ENCODE measurements at places on chromosomes 5 and 9.

GRCh38 chr9:11632691-11633090 is 1019.9 kb upstream of the PTPRD start:
- no peak for DNase-seq

DNA sequence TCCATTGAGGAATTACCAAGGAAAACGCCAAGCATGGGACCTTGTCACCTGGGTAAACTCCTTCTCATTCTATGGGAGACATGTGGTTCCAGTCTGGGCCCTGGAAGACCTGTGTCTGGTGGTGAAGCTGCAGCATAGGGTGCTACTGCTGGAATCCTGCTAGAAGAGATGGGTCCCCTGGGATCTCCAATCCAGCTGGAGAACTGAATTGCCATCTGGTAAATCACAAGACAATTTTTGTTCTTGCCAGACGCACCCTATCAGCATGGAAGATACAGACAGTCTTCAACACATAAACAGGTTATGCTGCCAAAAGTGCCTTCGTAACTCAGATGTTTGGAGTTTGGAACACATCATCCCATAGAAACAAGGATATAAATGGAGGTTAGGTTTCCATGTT is 424.0 kb upstream of the BRINP1 start:
- no peak for DNase-seq

DNA sequence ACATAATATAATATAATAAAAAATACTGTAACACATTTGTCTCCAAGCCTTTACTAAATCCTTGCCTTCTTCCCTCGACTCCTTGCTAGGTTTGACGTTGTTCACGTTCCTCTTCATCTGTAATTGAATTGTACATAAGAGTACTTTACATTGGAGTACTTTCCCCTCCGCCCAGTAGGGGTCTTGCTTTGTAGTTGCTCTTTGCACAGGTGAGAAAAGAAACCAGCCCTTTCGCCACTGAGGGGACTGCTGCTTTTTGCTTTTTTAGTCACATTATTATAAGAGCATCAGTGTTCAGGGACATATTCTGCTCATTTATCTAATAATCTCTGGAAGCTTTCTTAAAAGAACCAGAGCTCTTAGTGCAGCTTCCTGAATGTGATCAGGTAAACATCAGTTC is 115.0 kb downstream of the CETN3 start:
- DNase-seq, result no peak

DNA sequence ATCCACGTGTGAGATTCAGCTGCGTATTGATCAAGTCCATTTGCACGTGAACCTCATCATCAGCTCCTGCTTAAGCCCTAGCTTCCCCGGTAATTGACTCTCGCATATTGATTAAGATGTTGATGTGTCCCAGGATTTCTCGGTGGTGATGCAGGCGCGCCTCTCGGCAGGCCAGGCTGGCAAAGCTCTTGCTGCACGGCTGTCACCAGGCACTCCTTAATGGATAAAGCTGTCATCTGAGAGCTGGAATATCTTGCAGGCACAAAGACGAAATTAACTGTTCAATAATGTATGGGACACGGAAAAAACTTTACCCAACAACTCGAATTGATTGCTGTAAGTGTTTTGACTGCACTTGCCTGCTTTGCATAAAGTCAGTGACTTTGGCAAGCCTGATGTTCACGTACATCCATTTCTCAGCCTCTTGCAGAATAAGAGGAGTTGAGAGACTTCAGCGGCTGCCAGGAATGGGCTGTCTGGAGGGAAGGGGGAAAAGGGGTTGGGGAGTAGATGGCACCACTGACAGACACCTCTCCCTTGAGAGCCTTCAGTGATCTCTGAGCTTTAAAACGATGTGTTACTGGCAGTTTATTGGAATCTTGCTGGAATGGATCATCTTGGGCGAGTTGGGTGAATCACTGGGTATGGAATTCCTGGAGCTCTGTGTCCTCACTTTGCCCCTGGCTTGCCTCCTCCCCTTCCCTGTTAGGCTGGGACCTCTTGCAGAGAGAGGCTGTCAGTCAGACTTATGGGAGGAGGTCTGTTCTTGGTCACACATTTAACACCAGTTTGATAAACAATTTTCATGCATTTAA is 650.3 kb downstream of the CCDC171 start:
- no peak for DNase-seq

GRCh38 chr9:137619240-137620047 is 639 bp downstream of the EHMT1 start:
- no peak for DNase-seq

- DNase-seq, result no peak
These were observed 85.4 kb upstream of the NR4A3 start for GRCh38 chr9:99736291-99736690.

- DNase-seq, result no peak
These were observed 89.8 kb downstream of the SLC1A3 start for GRCh38 chr5:36696059-36696673.

DNA sequence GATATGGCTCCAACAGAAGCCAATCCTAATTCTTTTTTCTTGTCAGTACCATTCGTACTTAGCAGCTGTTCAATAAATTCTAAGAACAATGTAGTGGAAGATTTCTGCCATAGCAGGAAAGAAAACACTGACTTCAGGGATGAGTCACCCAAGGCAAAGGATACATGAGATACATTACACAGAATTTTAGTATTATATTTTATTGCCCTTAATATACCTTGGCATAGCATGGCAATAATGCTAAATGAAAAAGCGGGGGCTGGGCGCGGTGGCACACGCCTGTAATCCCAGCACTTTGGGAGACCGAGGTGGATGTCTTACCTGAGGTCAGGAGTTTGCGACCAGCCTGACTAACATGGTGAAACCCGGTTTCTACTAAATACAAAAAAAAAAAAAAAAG is 619.1 kb upstream of the DAB2 start:
- no peak for DNase-seq

DNA sequence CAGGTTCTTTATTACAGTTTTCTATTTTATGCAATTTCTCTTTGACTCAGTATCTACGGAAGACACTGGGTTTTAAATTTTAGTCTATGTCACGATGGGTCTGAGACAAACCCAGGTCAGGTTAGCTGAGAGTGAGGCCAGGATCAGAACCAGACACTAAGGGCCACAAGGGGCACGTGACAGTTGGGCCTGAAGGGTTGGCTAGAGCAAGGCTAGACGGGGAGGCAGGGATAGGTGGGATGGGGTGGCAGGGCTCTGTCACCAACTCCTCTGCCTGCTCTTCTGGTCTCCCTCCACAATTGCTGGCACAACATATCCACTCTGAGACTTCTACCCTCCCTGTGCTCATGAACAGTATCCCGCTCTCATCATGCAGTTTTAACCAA is 76.4 kb downstream of the MED27 start:
- DNase-seq, result no peak

DNA sequence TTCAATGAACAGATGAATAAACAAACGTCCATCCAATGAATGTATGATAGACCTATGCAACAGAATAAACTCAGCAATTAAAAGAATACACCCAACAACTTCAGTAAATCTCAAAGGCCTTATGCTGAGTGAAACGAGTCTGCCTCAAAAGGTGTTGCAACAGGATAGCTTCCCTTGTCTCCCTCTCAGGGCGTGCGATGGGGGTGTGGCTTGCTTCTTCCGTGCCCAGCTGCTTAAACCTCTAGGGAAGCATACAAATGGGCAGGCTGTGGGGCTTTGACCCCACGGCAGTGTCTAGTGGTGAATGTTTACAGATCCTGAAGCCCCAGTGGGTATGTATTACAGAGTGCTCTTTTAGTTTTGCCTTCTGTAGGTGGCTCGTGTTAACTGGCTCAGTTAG is 87.0 kb upstream of the CCL21 start:
- no peak for DNase-seq

DNA sequence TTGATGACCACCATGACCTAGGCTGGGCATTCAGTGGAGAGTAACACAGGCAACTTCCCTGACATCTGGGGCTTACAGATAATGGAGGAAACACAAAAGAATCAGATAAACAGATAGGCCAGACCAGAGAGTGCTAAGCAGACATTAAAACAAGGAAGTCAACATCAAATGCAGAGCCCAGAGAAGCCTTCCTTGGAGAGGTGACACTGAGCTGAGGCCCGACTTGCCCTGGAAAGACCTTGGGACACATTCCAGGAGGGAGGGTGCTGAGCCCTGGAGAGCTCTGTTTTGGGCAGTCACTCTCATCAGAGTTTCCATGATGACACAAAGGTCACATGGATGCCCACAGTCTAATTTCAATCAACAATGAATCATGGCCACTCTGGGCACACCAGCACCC is 31.9 kb upstream of the C5orf58 start:
- no peak for DNase-seq

DNA sequence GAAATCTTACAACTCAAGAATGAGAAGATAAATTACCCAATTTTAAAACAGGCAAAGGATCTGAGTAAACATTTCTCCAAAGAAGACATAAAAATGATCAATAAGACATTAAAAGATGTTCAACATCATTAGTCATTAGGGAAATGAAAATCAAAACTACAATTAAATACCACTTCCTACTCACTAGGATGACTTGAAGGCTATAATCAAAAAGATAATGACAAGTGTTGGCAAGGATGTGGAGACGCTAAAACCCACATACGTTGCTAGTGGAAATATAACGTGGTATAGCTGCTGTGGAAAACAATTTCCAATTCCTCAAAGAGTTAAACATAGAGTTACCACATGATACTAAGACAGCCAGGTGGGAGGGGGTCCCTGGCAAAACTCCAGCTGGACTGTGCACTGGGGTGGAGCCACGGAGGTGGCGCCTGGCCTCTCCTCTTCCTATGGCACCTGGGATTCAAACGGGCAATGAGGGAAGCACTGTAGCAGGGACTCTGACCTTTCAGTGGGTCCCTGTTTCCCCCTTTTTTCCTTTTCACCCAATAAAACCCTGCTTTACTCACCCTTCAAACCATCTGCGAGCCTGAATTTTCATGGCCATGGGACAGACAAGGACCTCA is 5.9 kb downstream of the ARSB start:
- no peak for DNase-seq

DNA sequence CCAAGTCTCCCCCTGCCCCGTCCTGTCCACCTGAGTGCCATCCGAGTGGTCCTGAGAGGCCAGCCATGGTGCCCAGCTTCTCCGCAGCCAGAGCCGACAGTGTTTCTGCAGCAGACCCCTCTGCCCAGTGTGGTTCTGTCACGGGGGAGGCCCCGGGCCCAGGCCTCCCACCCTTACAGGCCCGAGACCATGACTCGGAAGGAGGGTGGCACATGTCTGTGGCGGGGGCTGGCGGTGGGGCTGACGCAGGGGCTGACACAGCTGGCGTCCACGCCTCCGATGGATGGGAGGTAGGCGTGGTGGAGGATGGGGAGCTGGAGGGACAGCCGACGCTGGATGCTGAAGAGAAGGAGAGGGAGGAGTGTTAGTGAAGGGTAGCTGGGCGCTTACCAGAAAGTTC is 35.0 kb upstream of the TBC1D2 start:
- no peak for DNase-seq

DNA sequence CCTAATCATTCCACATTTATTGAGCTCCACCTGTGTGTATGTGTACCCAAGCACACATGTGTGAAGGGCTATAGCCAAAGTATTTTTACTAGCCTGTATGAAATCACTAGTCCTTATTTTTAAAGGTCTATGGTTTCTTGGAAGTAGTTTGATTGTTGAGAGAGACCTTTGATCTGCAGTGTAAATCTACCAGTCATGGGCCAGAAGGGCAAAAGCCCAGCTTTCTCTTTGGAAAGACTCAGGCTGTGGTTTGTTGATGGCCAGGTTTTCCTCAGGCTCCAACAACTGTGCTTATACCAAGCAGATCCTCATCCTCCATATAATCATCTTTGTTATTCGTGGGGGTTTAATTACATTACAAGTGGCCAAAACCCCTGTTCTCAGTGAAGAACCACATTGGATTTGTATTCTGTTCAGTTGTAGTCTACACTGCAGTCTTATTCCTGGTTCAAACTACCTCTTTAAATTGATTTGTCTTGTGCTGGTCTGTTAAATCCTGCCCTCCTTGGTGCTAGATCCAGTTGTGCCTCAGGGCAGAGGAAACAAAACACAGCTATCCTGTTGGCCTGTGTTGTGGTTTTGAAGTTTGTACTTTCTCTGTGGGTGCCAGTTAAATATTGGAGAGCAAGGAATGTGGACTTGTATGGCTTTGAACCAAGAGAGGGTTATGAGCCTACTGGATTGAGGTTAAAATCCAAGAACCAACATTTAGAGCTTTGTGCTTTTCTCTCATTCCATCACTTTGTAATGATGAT is 13.3 kb downstream of the CDC26 start:
- no peak for DNase-seq

GRCh38 chr9:123390337-123391135 is 34.5 kb downstream of the CRB2 start:
- DNase-seq, result no peak

GRCh38 chr5:181207214-181207959 is 2.4 kb upstream of the TRIM7 start:
- DNase-seq, result no peak

DNA sequence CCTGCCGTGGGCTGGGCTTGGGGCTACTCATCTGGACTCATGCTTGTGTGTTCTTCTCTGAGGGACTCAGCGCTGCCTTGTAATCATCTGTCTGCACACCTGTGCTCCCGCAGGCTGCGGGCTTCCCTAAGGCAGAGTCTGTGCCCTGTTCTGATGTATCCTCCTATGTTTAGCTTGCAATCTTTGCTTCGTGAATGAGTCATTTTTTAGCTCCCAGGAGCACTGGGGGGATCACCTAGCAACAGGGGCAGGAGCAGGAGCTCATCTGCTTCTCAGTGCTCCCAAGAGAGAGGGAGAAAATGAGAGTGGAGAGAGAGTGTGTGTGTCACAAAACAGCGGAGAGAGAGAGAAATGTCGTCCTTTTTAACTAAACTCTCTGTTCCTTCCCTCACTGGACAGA is 202.4 kb upstream of the ZNF618 start:
- DNase-seq, result no peak

DNA sequence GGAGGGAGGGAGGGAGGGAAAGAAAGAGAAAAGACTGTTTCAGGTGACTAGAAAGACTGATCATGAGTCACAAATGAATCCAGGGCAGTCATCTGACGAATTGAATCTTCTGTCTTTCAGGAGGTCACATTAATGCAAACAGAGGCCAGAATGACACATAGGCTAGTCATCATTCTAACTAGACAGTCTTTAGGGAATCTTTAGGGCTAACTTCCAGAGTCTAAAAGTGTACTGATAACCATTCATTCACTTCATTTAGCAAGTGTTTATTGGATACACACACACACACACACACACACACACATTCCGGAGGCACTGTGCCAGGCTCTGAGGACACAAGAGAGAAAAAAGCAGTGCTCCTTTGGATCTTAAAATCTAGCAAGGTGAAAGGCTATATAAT is 156.7 kb downstream of the EBF1 start:
- DNase-seq, result no peak

DNA sequence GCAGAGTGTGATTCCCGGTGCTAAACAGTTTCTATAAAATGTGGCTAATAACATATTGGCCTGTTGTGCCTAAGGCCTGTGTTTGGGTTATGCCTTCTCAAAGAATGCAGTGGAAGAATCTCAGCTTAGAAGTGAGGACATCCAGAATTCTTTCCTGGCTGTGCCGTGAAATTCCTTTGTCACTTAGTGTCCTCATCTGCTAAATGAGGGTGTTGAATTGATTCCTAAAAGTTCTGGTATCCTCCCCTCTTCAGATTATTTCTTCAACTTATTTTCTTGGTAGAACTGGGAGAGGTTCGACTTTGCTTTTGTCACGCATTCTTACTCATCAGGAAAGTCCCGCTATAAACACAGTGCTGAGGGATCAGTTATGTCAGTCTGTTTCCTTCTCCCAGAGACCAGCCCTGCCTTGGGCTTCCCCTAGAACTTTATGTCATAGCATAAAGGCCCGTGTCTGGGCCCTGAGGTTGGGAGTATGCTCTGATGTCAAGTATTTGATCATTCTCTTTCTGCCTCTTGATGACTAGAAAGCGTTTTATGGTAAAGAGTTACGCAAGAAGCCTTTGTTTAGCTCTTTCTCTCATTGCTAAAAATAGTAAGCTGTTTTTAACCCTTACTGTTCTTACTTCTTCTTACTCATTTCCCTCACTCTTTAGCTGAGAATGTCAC is 29.5 kb downstream of the MTAP start:
- DNase-seq, result no peak
